ENCODE measurements at places on chromosomes 7 and 10.

DNA sequence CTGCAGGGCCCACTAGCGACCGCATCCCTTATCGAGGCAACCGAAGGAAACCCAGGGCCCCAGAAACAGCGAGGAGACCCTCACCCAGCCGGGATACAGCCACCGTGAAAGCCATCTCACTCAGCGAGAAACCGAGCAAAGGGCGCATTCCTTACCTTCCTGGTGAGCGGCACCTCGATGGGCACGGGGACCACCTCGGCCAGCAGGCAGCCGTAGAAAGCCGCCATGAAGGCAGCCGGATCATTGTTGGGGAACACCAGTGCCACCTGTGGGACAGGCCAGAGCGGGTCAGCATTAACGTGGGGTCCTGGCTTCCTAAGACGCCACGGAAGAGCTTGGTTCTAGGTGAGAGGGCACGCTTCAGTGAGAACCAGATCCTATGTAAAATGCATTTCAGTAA lies 263.7 kb downstream of the ZMYND11 start:
- DNase-seq: no peak

DNA sequence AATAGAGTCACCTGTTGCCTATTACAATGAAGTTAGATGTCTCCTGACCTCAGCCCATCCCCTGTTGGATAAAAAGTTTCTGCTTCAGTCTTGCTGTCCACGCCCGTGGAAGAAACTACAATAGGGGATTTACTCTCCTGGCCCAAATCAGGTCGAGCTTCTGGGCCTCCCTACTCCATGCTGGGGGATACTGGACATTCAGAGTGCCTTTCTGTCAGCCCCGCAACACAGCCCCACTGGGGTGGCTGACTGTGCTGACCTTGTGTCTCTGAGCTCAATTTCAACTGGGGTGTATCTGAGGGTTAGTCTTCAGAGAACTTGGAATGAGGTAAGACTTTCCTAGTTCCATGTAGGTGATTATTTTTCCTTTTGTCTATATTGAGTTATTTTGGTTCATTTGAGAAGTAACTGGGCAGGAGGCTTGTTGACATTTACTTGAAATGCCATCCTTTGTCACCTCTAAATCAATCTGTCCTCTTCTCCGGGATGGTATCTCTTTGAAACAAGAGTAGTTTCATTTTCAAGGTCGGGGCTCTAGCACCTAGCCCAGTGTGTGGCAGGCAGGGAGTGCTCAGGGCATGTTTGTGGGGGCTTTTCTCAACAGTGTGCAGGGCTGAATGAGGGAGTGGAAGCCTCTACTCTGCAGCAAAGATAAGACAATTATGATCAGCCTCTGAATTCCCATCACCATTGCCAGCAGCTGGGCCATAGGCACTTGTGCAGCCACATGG lies 17.7 kb upstream of the CXCL12 start:
- no peak for DNase-seq

GRCh38 chr7:101699399-101699798 lies 70.3 kb upstream of the MYL10 start:
- no peak for DNase-seq

- no peak for DNase-seq
These were observed 43.9 kb downstream of the C10orf143 start for GRCh38 chr10:130066743-130067142.

- no peak for DNase-seq
These were observed 441 bp downstream of the FZD8 start for GRCh38 chr10:35641676-35642034.
